ENCODE measurements at places on chromosomes 3 and 15.

DNA sequence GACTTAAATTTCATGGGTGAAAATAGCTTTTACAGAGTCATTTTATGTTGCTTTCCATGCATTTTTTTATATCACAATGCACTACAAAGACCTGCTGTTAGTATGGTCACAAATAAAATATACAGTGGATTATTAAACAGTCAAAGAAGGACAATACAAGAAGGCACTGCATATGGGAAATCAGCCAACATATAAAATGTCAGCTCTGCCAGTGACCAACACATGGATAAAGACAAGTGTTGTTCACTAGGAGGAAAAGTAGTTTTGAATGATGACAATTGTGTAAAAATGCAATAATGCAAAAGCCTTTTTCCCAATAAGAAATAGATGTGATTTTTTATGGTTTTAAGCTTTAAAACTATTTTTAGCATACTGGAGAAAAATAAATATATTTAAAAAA is 425.3 kb upstream of the CBLB start:
- DNase-seq: no peak

GRCh38 chr3:98893740-98894139 is 7.8 kb downstream of the DCBLD2 start:
- peak; percentile 63 for DNase-seq

- DNase-seq: peak; percentile 98
These were observed 64.2 kb upstream of the MYZAP start for GRCh38 chr15:57527382-57528091.

- no peak for DNase-seq
These were observed 18.6 kb upstream of the SLC24A5 start for GRCh38 chr15:48102167-48102566.

- peak; percentile 66 for DNase-seq
These were observed 5.0 kb downstream of the C2CD4A start for GRCh38 chr15:62071711-62072308.

DNA sequence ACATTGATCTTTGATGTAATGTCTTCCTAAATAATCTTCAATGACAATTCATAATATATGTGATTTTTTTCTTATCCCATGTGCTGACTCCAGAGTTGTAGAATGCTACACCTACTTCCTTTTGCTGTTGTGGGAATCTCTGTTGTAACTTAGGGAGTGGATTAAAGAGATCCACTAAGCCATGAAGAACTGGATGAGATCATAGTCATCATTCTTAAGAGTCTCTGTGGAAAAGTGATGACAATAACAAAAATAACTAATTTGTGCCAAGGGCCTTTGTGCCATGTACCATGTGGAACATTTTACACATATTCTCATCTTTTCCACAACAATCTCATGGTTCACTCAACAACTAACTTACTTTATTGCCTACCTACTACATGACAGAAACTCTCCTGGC is 162.9 kb upstream of the PDZRN3 start:
- no peak for DNase-seq

- no peak for DNase-seq
These were observed 567.2 kb upstream of the TBL1XR1 start for GRCh38 chr3:177764377-177764912.

DNA sequence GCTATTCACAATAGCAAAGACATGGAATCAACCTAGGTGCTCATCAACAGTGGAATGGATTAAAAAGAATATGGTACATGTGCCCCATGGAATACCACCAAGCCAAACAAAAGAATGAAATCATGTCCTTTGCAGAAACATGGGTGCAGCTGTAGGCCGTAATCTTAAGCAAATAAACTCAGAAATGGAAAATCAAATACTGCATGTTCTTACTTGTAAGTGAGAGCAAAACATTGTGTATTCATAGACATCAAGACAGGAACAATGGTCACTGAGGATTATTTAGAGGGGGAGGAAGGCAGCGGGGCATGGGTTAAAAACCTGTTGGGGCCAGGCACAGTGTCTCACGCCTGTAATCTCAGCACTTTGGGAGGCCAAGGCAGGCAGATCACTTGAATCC is 304.7 kb upstream of the ROBO2 start:
- DNase-seq: no peak

- peak; percentile 51 for DNase-seq
These were observed 174.7 kb upstream of the SLC24A5 start for GRCh38 chr15:47945872-47946650.

GRCh38 chr3:73470860-73471259 is 153.9 kb downstream of the PDZRN3 start:
- no peak for DNase-seq

- no peak for DNase-seq
These were observed 99.5 kb upstream of the FOXB1 start for GRCh38 chr15:59904450-59905135.

- DNase-seq: no peak
These were observed 7.6 kb upstream of the SEMA7A start for GRCh38 chr15:74441248-74441941.

DNA sequence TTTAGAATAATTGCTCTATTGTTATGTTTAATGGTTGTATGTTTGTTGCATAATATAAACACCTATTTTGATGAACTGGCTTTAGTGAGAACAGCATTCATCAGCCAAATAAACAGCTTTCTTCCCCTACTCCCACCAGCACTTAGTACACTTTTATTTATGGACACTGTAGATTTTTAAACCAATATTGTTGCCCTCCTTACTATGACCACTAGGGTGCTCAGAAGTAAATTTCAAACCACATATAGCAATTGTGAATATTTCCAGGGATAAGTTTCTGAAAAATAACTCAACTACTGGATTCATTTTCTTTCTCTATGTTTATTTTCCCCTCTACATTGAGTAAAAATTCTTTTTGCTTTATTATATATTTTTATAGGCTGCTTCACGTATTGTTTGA is 84.7 kb upstream of the PTX3 start:
- DNase-seq: no peak

- DNase-seq: no peak
These were observed 46.1 kb upstream of the CRTC3 start for GRCh38 chr15:90483637-90484036.

GRCh38 chr15:40322531-40323238 is 807 bp upstream of the INAFM2 start:
- DNase-seq: peak; percentile 67

DNA sequence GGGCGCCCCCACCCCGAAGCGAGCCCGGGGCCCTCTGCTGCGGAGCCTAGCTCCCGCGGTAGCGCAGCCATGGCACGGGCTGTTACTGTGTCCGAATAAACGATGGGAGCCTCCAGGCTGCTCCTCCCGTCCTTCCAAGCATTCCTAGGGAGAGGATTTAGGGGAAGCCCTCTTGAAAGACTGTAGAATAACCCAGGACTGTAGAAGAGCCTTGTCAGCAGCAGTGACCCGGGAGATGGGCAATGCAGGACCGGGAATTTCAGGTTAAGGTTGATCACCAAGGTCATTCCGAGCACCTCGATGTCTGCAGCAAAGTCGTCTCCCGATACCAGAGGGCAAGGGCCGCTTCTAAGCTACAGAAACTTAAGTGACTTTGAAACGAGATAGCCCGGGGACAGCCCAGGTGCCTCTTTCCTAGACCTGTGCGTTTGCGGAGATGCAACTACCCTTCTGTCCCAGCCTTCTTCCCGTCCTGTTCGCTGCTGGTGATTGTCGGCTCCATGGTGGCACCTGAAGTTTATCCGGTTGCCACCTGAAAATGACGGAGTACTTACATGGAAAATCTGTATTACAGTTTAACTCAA is 753 bp upstream of the MYO5A start:
- no peak for DNase-seq

DNA sequence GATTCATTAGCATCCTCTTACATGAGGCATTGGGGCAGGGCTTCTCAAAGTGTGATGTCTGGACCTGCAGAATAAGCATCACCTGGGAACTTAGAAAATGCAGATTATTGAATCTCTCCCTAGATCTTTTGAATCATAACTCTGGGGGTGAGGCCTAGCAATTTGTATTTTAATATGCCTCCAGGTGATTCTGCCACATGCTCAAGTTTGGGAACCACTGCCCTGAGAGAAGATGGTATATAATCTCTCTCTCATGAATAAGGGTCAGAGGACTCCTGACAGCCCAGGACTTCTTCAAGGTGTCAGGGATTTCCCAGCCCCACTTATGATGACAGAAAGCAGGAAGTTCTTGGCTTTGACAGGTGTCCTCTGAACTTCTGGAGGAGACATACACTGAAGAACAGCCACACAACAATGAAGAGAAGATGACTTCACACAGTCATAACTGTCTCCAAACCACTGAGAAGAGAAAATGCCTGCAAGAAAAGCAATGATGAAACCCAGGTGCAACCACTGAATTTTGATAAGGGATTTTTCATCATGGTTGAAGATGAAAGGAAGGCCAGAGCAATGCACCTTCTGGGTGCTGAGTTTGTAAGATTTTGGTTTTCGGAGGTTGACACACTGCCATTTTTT is 211.9 kb upstream of the MRPL3 start:
- DNase-seq: no peak

- DNase-seq: no peak
These were observed 38.0 kb downstream of the MEF2A start for GRCh38 chr15:99603828-99604227.

Data from A673 (cell line).